LHCN-M2 (cell line): ENCODE measurements at places on chromosomes 7 and 10.

- DNase-seq, result no peak
These were observed 83.2 kb upstream of the CAPZA2 start for GRCh38 chr7:116779216-116779615.

GRCh38 chr10:17174626-17175025, 26.8 kb downstream of the TRDMT1 start:
- no peak for DNase-seq

DNA sequence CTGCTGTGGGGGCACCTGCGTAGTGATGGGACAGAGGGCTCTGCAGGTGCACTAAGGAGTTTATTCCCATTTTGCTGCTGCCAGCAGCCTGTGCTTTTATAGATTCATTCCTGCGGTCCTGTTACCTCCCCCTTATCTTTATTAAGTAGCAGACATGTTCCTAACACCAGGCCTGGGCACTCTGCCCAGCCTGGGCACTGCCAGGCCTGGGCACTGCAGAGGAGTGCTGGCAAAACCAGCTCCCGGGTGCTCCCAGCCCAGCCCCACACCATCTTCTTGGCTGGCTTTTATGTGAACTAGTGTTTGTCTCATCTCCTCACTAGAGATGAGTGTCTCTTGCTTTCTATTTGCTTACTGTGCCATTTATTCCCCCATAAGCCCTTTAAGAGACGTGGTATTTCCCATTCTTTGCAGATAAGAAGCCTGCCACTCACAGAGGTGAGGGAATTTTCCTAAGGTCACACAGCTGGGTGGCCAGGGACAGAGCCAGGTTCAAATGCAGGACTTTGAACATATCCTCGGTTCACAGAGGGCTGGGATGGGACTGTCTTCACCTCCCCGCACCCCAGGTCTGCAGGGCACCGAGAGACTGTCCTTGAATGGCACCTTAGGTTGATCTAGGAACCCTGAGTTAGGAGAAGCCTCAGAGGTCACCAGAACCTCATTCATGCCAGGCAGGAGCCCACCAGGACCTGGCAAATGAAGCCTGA, 14.6 kb upstream of the DRGX start:
- DNase-seq, result no peak

GRCh38 chr7:5172196-5172775, 17.7 kb upstream of the WIPI2 start:
- peak; percentile 27 for DNase-seq

DNA sequence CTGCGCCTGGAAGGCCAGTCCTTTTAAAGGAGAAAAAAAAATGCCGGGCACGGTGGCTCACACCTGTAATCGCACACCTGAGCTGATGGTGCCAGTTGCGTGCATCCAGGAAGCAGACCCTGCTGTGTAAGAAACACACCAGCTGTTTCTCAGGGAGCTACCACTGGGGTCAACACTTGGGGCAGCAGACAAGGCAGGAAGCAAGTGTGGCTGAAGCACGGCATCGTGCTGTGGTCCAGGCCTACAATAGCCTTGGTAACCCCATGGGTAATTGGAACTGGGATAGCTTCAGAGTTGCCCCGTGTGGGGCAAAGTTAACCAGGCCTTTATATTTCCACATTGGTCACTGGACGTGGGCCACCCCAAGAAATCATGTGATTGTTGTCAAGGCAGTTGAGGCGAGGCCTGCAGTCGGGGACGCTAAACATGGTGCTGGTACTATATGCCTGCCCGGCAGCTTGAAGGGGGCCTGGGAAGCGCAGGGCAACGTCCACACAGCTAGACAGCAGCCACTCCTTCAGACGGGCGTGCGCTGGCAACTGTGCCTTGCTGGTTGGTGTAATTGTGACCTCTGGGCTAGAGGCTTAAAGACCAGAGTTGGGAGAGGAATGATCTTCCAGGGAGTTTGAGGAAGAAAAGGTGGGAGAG, 2.5 kb upstream of the TACR2 start:
- DNase-seq, result no peak
